ENCODE measurements at places on chromosomes 5 and 9.

GRCh38 chr5:112511920-112512319 lies 92.8 kb upstream of the EPB41L4A start:
- no peak for DNase-seq

- DNase-seq: peak; percentile 31
Measured at GRCh38 chr9:115121181-115121580, 3.2 kb upstream of the TNC start.

DNA sequence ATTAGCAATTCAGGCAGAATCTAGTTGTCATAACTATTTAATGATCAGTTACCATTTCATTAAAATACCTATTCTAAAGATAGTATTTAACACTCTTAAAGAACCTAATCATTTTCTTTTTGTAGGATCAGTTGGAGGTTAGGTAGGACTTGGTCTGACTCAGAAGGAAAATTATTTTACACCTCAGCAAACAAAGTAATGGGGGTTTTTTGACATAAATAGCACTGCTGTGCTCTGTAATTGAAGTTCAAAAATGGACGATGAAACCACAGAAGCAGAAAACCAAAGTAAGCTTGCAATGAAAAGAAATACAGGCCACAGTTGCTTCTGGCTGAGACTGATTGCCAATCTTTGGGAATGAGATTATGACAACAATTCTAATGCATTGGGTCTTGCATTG lies 187.0 kb upstream of the TRPM3 start:
- no peak for DNase-seq

GRCh38 chr9:91143642-91144041 lies 218.1 kb downstream of the AUH start:
- DNase-seq: no peak

DNA sequence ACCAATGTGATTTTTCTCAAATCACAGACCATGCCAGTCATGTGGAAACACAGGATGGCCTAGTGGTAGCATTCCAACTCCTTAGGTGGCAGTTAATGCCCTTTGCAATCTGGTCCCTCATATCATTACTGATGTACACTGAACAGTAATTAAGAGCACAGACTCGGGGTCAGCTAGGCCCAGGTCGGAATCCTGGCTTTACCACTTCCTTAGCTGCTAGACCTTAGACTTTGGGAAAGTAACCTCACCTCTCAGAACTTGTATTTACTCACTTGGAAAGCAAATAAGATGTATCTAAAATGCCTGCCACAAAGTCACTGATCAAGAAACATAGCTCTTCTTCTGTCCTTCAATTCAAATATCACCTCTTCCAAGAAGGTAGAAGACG lies 112.8 kb downstream of the MAPKAP1 start:
- DNase-seq: no peak

- no peak for DNase-seq
Measured at GRCh38 chr5:132774406-132774805, 2.6 kb downstream of the SEPTIN8 start.

DNA sequence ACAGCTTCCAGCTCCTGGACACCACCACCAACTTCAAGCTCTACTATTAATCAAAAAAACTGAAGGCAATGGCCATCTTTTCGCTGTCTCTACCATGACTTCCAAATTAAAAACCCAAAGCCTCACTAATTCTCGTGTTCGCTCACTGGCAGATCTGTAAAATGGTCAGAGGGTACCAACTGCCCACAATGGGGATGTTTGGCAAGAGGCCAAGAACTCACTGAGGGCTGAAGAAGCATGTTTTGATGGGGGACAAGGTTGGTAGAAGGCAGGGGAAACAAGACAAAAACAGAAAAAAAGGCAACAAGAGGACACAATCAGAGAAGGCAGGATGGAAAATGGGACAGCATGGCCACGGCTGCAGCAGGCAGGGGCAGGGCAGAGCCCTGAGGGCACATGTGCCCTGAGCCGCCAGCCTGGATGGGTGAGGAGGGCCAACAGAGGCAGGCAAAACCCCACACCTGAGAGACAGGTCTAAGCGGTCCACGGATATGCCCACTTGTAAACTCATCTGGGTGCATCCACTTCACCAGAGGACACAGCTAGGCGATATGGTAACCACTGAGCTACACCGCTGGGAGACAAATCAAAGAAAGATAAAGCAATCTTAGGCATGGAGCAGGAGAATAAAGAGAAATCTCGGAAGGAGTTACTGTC lies 50.3 kb downstream of the PFDN1 start:
- no peak for DNase-seq

DNA sequence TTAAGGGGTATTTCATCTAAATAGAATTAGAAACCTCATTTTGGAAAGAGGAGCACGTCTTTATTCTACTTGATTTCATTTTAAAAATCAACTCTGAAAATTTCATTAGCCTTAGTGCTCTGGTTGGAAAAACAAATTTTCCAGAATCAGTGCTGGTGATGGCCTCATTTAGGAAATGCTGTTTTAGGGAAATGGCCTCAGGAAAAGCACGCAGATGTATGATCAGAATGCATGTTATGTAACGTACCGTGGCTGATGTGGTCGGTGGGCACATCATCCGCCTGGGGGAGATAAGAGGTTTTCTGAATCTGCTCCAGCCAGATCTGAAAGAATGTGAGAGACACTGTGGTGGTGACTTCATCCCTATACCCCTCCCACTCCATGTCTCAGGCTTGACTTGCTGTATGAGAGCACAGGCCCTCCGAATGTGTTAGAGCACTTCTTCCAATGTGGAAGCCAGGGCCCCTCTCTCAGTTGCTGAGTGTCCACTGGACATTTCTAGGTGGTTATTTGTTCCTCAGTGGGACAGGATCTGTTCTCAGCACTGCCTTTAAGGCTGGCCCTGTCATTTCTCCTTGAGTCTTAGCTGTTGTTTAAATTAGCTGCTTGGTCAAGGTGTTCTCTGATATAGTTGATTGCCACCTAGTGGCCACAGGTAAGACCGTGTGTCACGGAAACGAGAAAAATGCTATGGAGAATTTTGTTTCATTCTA lies 96.5 kb downstream of the ARHGAP26 start:
- DNase-seq: peak; percentile 57

DNA sequence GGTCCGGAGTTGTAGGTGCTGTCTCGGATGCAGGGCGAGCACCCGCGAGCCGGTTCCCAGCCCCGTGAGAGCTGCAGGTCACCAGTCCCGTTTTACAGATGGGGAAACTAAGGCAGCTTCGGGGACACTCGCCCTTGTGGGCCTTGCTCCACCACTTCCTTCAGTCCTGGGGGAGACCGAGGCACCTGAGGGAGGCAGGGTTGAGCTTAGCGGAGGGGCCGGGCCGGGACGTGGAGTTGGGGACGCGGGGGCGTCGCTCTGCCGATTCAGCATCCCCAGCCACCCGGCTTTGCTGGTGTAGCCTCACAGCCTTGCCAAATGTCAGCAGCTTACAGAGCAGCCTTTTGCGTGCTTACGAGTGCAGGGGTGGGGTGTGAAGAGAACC lies 530 bp downstream of the BBLN start:
- DNase-seq: peak; percentile 43

DNA sequence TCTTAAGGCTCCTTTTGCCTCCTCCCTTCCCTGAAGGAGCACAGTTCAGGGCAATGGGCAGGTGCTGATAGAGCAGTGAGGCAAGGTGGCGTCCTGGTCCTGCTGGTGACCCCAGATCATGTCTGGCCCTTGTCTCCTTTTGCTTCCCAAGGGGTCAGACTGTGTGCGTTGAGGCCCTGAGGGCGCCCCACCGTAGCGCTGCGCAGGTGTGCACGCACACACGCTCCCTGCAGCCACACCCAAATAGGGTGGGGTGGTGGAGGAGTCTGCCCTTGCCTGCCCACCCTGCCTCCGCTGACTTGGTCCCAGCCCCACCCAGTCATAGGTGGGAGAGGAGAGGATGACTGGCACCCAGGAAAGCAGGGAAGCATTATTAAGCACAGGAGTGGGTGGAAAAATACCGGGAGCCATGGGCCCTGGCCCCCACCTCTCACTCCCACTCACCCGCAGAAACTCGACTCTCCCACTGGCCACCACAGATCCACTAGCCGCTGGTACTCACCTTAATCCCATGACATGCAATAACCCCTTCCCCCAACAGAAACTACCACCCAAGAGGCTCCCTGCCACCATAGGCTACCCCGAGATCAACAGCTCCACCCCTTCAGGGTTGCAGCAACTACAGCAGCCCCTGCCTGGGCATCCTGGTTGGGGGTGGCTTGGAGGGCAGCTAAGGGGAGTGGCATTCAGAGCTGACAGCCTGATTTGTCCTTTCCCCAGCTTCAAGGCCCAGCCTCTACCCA lies 16.7 kb downstream of the PDLIM4 start:
- DNase-seq: no peak

DNA sequence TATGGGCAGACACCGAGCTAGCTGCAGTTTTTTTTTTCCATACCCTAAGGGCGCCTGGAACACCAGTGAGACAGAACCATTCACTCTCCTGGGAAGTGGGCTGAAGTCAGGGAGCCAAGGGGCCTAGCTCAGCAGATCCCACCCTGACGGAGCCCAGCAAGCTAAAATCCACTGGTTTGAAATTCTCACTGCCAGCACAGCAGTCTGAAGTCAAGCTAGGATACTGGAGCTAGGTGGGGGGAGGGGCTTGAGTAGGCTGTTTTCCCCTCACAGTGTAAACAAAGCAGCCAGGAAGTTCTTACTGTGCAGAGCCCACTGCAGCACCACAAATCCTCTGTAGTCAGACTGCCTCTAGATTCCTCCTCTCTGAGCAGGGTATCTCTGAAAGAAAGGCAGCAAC lies 151.7 kb upstream of the HCN1 start:
- no peak for DNase-seq

DNA sequence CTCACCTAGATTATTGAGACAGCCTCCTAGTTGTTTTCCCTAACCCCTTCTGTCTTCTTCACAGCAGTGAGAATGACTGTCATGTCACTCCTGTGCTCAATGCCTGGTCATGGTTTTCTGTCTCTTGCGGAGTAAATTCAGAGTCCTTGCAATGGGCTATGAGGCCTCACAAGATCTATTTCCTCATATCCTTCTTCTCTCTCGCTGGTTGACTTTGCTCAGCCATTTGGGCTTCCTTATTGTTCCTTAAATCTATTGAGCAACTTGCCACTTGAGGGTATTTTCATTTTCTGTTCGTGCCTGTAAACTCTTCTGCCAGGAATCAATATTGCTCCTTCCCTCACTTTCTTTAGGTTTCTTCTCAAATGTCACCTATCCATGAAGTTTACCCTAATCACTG lies 9.0 kb downstream of the PPP3R2 start:
- no peak for DNase-seq

- DNase-seq: no peak
Measured at GRCh38 chr5:36198281-36198680, 43.4 kb downstream of the NADK2 start.

- no peak for DNase-seq
Measured at GRCh38 chr9:94687451-94687850, 39.0 kb upstream of the AOPEP start.

DNA sequence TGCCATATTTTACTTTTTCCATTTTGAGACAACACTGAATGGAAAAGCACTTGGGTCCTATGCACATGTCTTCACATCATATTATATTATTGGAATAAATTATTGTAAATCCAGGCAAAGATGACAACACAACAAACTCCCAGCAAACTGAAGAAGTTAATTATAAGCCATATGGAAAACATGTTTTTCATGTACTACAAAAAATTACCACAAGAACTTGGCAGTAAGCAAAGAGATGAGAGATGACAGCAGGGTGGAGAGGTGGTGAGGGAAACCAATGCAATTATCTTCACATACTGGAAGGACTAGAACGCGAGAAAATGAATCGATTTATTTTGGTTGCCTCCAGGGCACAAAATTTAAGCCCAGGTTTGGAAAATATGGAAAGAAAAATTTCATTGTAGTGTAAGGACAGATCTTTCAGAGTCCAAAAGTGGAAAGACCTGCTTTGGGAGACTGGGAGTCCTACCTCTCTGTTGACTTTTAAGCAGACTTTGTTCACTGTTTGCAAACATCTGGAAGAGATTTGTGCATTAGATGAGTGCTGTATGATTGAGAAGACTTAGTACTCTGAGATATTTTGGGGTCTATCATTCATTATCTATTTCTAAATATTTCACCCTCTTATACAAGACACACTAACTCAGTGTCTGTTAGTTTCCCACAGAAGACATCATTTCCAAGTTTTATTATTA lies 138.0 kb downstream of the TMEM232 start:
- no peak for DNase-seq

DNA sequence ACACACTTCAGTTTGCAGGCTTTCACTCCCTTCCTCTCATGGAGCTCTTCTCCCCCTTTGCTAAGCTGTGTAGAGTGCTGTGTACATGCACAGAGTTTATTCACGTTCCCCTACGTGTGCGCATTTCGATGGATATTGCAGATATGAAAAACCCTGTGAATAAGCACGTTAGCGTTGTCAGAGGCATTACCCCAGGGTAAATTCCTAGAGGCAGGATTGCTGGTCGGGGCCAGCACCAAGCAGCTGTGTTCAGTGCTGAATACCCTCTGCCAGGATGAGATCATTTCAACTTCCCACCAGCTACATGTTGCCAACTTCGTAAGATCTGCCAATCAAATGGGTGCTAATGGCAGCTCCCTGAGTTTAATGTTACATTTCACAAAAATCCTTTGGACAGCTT lies 172.3 kb upstream of the PPP1R26 start:
- DNase-seq: no peak

GRCh38 chr5:90421136-90421535 lies 11.6 kb upstream of the CETN3 start:
- DNase-seq: peak; percentile 10

DNA sequence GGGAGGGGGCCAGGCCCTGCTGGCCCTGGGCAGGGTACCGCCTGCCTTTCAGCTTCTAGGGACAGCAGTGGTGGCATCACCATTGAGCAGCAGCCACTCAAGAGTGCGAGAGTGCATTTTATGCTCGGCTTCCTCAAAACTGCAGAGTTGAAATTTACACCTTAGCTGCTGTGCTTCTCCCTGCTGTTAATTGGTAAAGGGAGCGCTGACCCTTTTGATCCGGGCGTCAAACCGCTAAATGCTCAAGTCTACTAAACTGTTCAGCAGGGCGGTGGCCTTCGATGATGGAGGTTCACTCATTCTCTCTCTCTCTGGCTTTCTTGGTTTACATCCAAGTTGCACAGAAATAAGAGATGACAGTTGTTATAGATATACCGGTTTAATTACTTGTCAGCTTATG lies 368.6 kb upstream of the IRX2 start:
- no peak for DNase-seq

DNA sequence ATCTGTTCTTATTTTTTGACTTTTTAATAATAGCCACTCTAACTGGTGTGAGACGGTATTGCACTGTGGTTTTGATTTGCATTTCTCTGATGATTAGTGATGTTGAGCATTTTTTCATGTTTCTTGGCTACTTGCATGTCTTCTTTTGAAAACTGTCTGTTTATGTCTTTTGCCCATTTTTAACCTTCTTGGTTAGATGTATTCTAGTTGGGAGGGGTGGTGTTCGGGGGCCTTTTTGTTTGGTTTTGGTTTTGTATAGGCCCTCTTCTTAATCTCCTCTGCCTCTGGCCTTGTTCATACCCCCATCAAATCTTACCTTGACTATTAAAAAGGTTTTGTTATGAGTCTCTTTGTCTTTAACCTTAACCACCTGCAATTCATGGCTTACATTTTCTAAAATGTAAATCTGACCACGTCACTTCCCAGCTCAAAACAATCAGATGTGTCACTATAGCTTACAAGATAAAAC lies 107.8 kb upstream of the NR4A3 start:
- DNase-seq: no peak

Measured in urothelium cell line (cell line).